ENCODE measurements at places on chromosomes 5 and 9.

DNA sequence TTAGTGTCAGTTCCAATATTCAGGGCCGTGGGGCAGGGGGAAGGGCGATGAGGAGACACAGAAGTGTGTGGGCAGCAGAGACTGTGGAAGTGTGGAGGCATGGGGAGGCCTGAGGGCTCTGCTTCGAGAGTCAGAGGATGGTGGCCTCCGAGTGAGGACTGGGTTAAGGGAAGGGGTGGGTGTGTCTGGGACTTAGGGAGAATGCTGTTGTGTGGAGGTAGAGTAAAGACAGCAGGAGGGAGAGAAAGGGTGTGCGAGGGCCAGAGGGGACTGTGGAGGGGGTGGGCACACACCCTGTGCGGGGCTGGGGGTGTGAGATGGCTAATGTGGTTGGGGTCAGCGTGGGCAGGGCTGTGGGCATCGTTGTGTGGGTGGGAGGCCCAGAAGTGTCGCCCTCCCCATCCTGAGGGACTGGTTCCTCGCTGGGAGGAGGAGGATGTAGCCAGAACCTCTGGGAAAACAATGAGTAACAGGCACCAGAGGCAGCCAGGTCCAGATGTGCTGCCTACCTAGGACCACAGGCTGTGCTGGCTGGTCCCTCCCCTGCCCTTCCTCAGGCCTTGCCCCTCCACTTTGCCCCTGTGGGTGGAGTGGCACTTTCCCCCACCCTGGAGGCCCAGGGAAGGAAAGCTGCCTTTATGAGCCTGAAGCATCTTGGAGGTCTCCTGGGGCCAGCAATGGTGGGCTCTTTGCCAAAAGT, 4.2 kb downstream of the USP20 start:
- no peak for DNase-seq

DNA sequence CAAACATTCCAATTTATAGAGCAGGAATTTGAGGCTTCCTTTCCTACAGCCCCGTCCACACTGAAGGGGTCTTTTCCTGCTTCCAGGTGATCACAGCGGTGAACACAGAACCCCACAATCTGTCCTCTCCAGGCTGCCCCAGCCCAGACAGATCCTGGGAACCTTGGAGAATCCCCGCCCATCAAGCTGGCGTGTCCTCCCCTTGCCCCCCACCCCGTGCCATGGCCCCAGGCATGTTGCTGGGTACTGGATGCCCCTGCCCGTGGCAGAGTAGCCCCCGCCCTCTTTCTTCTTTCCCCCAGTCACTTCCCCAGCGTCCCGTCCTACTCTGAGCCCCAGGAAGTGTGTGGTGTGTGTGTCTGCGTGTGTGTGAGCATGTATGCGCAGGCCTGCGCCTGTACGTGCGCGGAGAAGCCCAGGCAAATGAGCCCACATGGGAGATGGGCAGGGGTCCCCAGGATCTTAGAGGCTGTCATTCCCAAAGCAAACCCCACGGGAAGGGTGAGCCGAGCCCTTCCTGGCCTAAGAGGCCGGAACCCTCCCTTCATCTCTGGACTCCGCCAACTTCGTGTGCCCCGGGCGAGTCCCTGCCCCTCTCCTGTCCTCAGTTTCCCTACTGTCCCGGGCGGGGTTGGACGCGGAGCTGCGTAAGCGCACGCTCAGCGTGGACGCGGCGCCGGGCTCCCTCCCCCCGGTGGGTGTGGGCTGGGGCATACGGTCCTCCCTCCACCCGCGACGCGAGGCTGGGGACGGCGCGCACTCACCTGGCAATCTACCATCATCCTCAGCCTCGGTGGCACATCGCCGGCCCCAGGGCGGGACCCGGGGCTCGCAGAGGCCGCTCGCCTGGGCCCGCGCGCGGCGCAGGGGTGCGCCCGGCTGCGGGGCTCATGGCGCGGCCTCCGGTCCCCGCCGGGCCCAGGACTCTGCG, 15.2 kb downstream of the GBGT1 start:
- peak; percentile 33 for DNase-seq

DNA sequence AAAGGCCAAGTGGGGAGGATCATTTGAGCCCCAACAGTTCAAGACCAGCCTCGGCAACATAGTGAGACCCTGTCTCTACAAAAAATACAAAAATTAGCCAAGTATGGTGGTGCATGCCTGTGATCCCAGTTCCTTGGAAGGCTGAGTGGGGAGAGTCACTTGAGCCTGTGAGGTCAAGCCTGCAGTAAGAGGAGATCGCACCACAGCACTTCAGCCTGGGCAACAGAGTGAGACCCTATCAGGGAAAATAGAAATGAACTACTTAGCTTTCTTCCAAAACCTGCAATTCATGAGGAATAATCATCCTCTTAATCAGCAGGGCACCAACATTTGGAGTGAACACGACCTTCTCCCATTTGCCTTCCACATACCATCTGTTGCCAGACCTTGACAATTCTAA, 96.1 kb downstream of the OR2K2 start:
- no peak for DNase-seq

DNA sequence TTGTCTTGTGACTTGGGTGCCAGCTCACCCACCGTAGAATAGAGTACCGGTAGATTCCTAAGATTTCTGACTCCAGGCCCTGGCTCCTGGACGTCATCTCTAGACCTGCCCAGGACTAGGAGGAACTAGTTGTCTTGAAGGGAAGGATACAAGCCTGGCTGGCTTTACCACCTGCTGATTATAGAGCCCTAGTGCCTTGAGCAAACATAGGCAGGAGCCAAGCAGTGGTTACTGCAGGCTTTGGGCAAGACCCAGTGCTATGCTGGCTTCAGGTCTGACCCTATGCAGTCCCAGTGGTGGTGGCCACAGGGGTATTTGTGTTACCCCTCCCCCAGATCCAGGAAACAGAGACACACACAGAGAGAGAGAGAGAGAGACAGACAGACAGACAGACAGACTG, 606.2 kb downstream of the PDE4D start:
- DNase-seq, result no peak

DNA sequence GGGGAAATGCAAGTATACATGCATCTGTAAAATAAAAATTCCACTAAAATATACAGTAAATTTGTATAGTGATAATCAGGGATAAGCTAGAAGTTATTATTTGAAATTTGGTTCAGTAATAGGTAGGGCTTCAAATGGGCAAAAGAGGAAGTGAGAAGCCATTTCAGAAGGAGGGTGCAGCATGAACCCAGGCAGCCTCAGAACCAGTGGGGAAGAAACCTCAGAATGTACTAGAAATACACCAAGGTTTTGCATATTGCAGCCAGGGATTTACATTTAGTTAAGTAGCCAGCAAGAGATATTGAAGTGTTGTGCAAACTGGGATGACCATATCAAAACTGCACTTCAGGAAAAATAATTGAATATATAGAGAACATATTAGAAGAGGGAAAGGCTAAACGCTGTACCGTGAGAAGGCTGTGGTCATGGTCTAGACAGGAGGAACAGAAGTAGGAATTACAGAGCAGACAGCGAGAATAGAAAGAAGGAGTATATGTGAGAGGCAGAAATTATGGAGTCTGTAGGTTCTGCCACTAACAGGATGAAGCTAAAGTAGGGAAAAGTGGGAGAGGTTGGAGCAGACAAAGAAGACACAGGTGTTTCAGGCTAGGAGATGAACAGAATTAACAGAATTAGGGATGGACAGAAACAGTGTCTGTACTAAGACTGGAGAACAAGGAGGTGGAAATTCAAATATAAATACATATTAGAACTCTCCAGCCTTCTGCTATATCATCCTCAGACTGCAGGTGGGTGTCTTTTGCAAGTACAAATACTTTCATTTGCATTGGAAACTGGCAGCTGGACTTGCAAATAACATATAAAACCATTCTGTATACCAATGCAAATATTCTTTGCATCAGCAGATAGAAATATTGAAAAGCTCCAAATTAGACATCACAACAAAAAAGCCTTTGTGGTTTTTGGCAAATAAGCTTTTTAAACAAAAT, 335.6 kb downstream of the ZNF608 start:
- no peak for DNase-seq

GRCh38 chr9:86671018-86671417, 276.3 kb downstream of the GAS1 start:
- no peak for DNase-seq

GRCh38 chr5:178460174-178460573, 130.0 kb downstream of the COL23A1 start:
- DNase-seq, result no peak

GRCh38 chr5:87432460-87432859, 19.7 kb upstream of the CCNH start:
- DNase-seq, result no peak

- DNase-seq, result no peak
These were observed 6.2 kb upstream of the FYB1 start for GRCh38 chr5:39225405-39226099.

DNA sequence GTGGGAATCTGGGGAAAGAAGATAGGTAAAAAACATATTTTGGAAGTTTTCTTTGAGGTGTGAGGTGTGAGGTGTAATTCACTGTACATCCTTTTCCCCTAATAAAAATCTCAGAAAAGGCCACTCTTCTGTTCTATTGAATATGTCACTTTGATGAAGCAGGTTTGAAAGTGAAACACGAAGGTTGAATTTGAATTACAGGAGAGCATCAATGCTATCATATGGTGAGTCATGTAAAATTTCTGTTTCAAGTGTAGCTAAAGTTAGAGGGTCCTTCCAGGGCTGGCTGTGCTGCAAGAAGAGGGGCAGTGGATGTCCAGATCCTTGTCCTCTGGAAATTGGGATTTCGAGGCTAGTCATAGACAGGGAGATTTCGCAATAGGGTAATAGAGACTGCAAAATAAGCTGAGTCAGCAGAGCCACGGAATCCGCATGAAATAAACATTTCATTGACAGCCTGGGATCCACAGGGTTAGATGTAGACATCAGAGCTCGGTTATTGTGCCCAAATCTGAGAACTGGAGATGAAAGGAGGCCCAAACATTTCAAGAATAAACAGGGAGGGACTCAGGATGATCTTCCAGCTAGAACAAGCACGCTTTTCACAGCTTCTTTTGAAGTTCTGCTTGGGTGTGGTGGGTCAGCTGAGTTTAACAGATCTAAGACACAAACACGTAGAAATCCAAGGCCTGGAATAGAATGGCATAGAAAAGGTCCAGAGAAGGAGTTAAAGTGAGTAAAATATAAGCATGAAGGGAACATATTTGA, 194.4 kb upstream of the CDKN2B start:
- no peak for DNase-seq

DNA sequence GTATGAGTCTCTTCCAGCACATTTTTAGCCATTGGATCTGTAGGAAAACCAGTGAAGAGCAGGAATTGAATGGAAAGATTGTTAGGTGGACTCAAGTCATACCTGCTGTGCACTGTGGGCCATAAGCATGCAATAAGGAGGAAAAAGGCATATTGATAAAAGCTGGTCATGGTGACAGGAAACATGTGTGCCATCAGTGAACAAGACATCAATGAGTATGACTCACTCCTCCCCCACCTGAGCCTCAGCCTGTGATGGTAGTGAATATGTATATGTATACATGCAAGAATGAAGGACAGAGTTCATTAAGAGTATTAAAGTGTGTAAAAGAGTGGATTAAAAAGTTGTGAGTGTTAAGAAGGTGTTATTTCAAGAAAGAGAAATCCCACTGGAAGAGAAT, 164.5 kb downstream of the TMEM38B start:
- no peak for DNase-seq

DNA sequence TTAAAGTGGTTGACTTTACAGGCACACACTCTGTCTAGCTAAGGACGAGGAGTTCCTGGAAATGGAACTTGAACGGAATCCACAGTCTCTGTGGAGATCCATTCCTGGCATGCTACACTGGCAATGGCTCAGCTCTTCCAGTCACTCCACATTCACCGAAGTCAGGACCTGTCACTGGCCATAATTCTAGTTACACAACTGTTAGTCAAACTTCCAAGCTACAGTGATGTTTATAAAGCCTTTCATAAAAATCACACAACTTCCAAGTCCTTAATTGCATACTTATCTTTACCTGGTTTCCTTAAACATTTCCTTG, 15.7 kb downstream of the CDC14B start:
- DNase-seq, result no peak

- no peak for DNase-seq
These were observed 211.2 kb downstream of the GADD45G start for GRCh38 chr9:89815903-89816573.
